Effector CD8-positive, alpha-beta T cell (primary cell): ENCODE measurements at places on chromosomes 1 and 21.

DNA sequence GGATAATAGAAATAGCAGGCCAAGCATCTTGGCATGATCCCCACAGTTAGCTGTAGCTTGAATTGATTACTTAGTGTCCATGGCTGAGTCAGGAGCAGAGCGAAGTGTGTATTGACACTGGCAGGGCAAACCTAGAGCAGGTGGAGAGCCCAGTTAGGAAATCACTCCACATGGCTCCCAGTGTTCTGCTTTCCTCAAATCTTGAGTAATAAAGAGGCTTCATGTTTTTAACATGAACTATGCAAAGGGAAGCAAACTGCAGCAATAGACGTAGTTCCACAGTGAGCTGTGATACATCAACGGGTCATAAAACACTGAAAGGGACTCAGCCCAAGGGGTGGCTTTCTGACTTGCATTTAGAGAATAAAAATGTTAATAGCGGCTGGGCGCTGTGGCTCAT is 28.9 kb downstream of the RHEX start:
- no peak for DNase-seq

GRCh38 chr1:182917378-182917777 is 35.6 kb downstream of the SHCBP1L start:
- no peak for DNase-seq

DNA sequence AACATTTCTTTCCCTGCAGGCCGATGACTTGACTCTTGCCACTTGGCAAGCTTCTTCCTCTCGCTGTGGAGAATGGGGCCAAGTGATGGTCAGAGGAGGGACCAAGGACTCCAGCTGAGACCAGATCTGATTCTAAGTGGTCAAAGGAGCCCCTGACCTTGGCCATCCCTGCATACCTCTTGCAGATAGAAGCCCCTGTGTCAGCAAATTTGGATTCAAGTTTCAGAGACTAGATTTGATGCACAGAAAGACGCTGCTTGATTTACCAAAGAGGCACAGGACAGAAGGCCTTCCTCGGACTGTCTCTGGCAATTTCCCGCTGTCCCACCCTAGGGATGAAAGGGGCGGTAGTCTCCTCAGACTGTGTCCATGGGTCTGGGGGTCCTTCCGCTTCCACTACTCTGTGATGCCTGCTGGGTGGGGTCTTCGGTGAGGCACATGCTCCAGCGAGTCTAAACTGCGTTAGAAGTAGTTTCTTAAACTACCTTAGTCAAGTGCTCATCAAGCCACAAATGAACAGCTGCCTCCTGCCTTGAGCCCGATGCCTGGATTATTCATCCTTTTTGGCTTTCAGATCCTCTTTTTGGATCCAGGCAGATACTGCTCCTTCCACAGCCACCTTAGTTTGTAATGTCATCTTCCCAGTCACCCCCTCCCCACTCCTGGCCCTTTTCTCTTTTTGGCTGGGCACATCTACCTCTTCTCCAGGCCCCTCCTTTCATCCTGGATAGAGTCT is 31.8 kb upstream of the RBM15 start:
- no peak for DNase-seq

DNA sequence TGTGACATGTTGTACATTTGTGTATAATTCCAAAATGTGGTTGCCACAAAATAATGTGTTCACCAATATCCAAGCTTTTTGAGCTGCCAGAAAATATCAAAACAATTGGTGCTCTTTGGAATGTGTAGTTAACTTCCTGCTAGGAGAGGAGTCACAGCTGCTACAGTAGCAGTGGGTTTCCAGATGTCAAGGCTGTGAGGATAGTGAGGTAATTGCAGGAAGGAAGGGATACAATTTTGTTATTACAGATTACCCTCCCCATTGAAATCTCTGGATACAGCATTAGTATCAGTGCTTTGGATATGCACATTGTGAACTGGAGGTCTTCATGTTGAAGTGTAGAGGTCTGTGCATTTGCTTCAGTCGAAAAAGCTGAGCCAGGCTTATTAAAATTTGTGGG is 253.2 kb downstream of the PTPRC start:
- DNase-seq: no peak

- no peak for DNase-seq
Observed at GRCh38 chr1:26811057-26811456, 15.4 kb upstream of the ZDHHC18 start.

DNA sequence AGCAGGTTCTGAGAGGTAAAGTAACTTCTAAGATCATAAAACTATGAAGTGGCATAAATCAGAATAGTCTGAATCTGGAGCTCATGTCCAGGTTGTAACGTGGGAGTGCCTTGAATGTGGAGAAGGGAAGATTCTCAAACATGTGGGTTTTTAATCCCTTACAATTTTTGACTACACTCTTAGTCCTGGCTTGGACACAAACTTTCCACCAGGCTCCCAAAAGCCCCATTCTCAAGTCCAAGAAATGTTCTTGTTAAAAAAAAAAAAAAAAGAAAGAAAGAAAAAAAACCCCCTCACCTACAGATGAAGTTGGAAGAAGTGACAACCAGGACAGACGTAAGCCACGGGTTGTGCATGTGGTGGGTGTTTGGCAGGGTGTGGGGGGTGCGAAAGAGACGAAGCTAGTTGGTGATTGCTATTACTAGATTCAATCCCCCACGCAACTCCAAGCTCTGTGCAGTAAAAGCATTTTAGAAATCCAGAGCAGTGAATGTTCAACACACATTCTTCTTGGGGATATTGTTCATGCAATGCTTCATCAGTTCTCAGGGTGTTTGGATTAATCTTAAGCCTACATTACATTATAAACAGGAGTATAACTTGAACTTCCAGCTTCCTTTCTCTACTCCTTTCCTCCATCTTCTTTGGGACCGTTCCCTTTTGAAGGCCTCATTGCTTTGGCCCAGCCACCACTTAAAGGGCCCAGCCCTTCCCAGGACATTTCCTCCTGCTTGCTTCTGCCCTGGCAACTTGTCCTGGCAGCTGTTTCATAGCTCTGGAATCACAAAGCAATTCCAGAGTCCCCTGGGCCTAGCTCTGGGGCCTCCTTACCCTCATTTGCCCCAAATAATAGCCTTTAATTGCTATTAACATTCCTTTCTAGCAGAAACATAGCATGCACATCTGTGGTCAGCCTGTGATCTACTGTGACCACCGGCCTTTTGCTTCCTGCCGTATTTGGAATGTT is 41.8 kb downstream of the PHC2 start:
- DNase-seq: no peak

GRCh38 chr1:2288311-2288710 is 60.2 kb downstream of the SKI start:
- no peak for DNase-seq

GRCh38 chr1:89725011-89725370 is 92.1 kb downstream of the LRRC8C start:
- no peak for DNase-seq

DNA sequence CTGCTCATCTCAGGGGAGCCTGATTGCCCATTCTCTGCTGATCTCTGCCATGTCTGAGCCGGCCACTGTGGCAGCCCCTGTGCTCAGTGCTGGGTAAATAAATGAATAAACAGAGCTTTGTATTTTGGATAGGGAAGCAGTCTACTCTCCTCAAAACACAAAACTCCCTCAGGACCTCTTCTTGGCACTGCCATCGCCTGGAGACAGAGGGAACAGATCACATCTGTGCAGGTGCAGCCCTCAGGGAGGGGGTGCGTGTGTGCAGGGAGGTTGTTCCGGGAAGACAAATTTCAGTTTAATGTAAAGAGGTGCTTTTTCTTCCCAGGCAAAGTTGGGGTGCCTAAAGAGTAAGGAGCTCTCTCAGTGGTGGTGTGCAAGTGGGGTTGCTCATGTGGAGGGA is 7.7 kb upstream of the FAM167B start:
- DNase-seq: no peak

DNA sequence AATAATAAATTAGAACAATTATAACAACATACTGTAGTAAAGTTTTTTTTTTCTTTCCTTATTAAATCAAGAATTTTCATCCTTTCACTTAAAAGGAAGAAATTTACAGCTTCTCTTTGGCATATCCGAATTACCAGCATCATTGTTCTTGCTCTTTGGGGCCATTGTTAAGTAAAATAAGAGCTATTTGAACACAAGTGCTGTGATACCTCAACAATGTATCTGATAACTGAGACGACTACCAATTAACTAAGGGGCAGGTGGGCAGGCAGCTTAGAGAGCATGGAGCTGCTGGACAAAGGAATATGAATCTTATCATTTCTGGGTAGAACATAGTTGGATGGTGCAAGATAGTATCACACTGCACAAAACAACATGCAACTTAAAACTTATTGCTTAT is 719.9 kb upstream of the TMPRSS15 start:
- no peak for DNase-seq

DNA sequence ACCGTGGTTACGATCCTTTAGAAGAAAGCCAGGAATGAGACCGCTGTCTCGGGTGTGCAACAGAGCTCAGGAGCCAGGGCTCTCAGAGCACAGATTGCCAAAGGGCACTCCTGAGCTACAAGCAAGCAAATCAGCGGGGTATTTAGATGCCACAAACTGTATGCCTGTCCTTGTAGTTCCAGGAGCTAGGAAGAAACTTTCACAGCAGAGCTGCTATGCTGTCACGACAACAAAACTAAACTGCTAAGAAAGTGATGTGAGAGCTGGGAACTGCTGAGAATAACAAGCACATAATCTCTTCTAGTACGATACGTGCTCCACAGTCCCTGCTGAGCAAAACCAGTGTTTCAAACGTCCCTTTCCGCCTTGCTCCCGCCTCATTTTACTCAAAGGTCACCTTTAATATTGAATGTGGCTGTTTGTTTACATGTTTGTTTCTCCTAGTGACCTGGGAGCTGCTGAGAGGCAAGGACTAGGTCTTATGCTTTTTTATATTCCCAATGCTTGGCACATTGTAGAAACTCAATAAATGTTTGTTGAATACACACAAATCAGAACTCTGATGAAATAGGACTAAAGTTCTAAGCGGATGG is 14.7 kb downstream of the GREM2 start:
- no peak for DNase-seq

DNA sequence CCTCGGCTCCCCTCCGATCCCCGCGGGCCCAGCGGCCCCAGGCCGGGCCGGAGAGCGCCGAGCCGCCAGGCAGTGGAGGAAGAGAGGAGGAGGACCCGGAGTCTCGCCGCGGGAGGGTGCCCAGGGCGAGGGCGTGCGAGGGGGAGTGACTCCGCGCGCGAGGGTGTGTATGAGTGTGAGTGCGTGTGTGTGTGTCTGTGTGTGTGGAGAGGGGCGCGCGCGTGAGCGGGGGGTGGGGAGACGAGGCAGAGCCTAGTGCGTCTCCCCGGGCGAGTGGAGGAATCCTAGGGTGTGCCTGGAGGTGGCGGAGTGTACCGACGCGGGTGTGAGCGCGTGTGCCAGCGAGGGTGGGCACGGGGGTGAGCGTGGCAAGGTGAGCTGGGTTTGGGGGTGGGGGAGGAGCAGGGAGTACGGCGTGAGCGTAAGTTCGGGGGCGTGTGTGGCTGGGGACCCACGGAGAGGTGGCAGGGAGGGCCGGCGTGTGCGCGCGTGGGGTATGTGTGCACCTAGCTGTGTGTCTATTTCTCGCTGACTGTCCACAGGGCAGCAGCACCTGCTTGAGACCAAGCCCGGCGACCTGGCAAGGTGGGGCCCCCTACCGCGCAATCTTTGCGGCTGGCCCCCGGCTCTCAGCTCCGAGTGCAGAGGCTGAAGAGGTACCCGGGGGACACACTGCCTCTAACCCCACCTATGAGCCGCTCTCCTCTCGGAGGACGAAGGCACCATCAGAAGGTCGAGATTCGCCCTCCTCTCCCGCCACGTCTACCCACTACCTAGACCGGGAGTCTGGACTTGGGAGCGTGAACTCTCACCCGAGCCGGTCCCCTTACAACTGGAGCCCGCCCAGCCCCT is 784 bp upstream of the KCND3 start:
- no peak for DNase-seq

DNA sequence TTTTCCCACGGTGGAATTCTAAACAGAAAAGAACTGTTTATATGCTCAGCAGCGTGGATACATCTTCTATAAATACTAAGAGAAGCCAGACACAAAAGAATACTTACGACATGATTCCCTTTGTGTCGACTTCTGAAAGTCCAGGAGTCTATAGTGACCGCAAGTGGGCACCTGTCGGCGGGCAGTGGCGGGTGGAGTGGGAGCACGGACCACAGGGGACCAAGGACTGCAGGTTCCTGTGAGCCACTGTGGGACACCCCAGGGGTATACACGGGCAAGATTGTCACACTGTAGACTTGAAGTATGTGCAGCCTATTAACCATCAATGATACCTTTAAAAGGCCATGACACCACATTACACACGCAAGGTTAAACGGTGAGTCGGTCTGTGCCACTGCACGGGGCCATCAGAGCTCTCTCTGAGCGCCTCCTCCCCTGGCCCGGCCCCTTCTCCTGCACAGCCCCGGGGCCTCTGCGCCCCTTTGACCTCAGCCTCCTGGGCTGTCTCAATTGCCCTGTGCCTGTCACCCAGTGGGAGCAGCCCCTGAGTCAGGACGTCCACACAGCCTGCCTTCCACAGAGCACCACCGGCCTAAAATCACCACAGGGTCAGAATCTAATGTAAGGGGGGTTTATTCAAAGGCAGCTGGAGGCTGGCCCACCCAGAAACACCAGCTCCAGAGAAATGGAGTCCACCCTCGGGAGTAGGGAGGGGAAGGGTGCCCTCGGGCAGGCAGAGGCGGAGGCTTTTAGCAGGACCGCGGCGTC is 90.0 kb upstream of the COL6A1 start:
- DNase-seq: no peak

DNA sequence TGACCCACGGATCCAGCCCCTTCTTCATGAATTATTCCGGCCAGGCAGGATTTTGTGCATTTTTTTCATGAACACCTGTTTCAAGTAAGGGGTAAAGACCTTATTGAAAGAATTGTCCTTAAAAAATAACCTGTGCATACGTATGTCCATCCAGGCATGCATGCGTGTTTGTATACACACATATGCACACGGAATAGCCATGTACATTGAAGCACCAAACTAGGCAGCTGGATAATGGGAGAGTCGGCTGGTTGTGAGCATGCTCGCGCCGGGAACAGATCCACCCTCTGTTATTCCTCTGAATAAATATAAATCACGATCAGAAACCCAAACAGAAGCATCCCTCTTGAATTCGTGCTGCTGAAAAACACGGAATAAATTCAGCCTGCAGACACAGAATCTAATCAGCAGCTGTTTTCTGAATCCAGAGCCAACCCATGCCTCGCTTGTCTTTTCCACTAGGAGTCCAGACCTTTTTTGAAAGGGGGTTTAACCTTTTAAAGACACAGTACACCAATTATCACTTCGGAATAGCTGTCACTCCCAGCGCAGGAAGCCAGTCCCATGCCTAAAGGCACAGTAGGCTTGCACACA is at the start of gene HIVEP3:
Gene HIVEP3 (minus strand): TSS at position 473 of the 594 bp plus-strand sequence.
- no peak for DNase-seq

DNA sequence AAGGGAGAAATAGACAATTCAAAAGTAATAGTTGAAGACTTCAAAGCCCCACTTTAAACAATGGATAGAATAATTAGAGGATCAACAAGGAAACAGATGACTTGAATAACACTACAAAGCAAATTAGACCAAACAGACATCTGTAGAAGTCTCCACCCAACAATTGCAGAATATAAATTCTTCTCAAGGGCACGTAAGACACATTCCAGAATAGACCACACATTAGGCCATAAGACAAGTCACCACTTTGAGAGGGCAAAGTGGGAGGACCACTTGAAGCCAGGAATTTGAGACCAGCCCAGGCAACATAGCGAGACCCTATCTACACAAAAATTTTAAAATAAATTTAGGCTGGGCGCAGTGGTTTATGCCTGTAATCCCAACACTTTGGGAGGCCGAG is 20.5 kb upstream of the RNF186 start:
- no peak for DNase-seq

GRCh38 chr1:35644204-35644603 is 2.9 kb upstream of the PSMB2 start:
- DNase-seq: no peak

GRCh38 chr1:35570589-35571137 is 2.5 kb upstream of the TFAP2E start:
- no peak for DNase-seq
